ENCODE measurements at places on chromosomes 4 and X.

- DNase-seq: no peak
Measured at GRCh38 chrX:39516427-39516841, 581.3 kb downstream of the BCOR start.

GRCh38 chrX:115147220-115147619, 42.0 kb upstream of the RBMXL3 start:
- DNase-seq: no peak

DNA sequence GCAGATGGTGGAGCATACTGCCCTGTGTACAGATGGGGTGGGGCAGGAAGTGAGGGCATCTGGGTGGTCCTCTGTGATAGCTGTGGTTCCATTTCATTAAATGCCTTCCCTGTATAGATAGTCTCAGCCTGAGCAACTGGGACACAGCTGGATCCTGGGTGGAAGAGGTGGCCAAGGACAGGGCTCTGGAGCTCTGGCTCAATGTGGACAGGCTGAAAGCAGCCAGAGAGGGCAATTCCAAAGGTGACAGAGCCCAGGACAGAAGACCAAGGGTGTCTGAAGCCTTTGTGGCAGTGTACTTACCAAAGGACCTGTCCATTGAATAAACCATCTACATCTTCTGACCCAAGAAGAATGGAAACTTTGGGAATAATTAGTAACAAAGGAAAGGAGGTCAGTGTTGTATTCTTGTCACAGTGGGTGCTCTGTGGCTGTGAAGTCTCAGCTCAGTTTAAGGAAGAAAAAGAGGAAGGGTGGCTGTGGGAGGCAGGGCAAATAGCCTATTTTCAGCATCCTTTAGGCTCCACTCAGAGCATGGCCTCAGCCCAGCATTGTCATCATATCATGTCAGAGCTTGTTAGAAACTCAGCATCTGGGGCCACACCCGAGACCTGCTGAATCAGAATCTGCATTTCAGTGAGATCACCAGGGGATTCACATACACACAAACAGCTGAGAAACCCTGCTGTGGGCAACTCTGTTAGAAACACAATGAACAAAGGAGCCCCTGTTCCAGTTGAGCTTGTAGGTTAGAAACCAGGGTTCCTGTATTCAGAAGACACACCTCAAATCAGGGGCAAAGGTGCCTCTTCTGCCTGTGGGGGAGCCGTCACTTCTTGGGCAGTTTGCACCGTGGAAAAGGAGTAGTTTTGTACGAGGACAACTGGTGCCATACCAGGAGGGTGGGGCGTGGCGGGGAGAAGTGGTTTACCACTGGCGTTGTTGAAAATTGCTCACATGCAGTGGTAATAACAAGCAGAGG, 168.6 kb downstream of the PTTG2 start:
- peak; percentile 57 for DNase-seq

DNA sequence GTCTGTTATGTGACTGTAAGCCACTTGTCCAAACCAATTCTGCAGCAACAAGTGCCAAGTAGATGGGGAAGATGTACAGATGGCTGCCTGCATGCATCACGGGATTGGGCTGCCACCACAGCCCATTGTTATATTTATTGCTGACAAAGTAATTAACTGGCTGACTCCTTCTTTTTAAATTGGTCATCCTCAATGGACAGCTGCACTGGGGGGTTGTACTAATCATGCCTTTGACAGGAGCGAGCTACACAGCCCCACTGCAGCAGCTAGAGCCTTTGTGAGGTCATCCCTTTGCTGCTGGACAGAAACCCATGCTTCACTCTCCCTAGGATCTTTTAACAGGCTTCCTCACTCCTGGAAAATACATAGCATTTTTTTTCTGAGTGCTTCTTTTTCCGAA, 146.7 kb upstream of the CXXC4 start:
- DNase-seq: no peak

- DNase-seq: peak; percentile 63
Measured at GRCh38 chr4:26762650-26763049, 98.0 kb upstream of the STIM2 start.

DNA sequence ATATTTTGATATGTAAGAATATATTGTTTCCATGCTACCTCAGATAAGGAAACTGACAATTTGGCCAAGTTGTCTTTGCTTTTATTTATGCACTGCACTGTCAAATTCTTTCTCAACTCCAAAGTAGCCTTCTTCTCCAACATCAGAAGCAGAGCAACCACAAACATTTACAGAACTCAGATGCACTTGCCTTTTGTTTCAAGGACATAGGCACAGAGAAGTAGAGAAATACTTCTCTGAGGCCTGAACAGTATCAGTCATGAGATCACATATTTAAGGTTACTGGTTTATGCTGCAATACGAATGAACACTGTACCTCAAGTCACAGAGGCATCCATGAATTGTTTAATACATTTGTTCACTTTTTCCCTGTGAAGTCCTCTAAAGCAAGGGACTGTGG, 606.1 kb upstream of the SLIT2 start:
- DNase-seq: no peak

GRCh38 chr4:181158971-181159370, 1084.2 kb upstream of the TENM3 start:
- DNase-seq: no peak

DNA sequence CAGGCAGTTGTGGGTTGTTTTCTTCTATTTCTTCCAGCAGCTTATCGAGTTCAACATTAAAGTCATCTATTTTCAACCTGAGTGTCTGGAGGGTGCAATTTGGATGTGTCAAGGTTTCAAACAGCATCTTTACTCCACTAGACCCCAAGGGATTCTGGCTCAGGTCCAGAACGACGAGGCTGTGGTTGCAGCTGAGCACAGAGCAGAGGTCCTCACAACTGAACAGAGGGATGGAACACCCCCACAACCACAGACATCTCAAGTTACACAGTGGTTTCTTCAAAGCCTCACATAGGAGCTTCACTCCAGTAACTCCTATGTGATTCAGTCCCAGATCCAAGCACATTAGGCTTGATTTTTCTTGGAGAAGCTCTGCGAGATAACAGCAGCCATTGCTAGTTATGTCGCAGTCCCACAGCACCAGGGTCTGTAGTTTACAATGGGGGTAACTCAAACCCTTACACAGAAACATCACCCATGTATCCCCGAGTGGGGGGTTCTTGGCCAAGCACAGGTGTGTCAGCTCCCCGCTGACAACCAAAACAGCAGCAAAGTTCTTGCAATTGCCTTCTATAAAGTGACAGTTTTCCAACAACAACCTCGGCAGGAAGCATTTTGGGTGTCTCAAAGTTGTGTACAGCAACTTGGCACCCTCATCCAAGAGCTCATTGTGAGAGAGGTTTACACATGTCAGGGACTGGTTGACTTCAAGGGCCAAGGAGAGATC, 2.8 kb downstream of the NLRP2B start:
- no peak for DNase-seq

- no peak for DNase-seq
Measured at GRCh38 chr4:57763070-57763469, 652.9 kb upstream of the IGFBP7 start.

DNA sequence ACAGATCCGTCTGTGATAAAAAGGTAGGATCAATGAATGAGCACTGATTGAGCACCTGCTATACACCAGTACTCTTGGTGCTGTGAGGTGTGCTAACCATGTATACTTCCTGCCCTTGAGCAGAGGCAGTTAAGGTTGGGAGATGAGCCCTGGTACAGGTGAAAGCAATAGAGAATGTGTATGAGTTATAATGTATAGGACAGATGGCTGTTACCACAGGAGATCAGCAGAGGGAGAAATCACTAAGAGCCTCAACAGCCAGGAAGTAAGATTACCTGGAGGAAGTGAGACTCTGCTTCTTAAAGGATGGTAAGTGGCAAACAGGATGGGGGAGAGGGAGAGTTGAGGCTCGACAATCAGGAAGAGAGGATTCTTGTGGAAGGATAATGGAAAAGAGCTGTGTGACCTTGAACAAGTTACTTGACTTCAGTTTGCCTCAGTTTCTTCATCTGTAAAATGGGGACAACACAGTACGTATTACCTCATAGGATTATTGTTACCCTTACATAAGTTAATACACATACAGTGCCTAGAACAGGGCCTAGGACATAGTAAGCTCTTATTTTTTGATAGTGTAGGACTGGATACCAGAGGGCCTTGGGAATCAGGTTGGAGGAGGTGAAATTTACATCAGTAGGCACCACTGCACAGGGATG, 9.1 kb downstream of the CXCR3 start:
- no peak for DNase-seq

Data from large intestine (tissue), 12 donors.